ENCODE measurements at places on chromosomes 7 and 10.

- no peak for DNase-seq
Observed at GRCh38 chr7:138670594-138670993, 30.6 kb downstream of the SVOPL start.

DNA sequence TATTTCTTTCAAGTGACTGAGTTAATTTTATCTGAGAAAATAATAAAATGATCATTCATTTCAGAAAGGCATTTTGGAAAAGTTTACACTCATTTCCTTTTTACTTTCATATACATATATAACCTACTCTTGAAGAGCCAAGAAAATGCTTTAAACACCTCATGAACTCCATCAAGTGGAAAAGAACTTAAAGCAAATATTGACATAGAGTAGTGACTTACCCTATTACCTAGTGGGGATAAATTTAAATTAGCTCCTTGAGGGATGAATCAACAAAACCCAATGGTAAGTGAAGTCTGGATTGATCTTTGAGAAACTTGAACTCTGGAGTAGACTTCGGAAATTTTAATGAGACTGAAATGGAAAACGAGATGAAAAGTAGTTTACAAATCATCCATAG, 88.6 kb downstream of the TMEM26 start:
- no peak for DNase-seq

GRCh38 chr10:86962981-86963310, 4.5 kb downstream of the SNCG start:
- no peak for DNase-seq

DNA sequence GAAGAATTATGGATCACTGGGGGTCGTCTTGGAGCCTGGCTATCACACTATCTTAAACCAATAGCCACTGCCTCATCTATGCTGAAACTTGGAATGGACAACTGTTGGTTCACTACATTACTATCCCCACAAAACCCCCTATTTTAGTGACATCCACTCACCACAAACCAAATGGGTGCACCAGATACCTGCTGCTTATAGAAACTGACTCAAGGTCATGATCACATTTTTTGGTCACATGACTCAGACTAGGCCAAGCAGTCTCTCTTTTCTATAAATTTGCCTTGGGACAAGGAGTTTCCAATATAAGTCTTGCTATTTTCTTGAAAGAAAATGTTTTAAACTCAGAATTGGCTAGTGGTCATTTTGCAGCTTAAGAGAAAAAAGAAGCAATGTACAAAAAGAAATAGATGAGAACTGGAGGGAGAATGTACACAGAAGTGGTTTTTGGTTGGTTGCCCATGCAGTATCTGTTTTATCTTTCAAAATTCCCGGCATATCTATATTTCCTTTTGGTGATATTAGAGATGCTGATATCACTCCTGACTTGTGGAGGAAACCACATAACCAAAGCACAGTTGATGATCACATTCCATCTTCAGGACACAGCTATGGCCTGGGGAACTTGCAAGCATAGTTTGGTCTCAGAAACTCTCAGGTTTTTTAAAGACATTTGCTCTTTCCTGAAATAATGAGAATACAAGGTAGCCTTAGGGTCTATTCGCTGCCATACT, 85.2 kb upstream of the CACNA2D1 start:
- no peak for DNase-seq

DNA sequence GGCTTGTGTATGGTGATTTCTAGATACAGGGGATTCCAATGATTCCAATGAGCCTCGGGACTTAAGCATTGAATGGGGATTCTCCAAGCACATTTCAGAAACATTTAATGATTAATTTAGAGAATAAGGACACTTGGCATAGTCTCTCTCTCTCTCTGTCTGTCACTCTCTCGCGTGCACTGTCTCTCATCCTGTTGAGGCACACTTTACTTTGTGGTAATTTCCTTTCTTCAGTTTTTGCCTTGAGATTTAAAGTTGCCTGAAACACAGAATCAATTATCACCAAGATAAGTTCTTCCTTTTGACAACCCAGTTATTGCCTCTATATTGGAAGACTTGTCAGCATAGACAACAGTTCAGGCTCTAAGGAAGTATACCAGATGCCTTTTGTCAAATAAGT, 131.6 kb downstream of the ARID5B start:
- no peak for DNase-seq

GRCh38 chr10:50972591-50972990, 87.2 kb upstream of the A1CF start:
- DNase-seq: no peak

- DNase-seq: no peak
Observed at GRCh38 chr7:150978126-150978789, at the start of gene KCNH2. Gene KCNH2, minus strand, starts transcription at chr7:150978321. Its CDS starts 408 bp downstream, at chr7:150977913.

- no peak for DNase-seq
Observed at GRCh38 chr10:124657806-124658205, 86.4 kb downstream of the FAM53B start.

DNA sequence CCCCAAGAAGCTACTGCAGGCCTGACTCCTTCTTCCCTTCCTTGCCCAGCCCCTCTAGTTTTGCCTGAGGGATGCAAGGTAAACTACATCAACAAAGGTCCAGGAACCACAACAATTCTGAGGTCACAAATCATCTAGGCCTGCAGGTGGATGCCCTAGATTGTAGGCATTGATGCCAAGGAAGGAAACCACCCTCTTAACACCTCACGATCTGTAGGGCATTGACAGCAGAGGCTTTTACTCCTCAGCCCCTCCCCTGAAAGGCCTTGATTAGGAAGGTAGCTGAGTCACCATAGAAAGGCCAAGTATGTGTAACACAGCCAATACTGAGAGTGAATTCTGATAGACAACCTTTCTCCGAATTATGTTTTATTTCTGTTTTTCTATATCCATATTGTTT, 46.7 kb upstream of the FAM3C start:
- DNase-seq: no peak

DNA sequence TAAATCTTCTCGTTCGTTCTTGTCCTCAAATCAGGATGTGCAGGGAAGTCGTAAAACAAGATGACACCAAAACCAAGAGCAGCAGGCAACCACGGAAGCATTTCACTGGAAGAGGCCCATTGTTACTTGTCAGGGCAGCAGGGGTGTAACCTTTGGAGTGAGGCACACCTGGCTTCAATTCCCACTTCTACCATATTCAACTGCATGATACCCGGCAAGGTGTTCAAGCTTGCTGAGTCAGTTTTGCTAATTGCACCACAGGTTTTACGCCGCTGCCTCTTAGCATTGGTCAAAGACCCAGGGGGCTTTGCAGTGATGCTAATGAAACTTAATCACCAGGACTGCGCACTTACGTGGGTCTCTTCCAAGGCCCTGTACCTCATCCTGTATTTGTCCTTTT, 50.0 kb upstream of the PTER start:
- DNase-seq: no peak

DNA sequence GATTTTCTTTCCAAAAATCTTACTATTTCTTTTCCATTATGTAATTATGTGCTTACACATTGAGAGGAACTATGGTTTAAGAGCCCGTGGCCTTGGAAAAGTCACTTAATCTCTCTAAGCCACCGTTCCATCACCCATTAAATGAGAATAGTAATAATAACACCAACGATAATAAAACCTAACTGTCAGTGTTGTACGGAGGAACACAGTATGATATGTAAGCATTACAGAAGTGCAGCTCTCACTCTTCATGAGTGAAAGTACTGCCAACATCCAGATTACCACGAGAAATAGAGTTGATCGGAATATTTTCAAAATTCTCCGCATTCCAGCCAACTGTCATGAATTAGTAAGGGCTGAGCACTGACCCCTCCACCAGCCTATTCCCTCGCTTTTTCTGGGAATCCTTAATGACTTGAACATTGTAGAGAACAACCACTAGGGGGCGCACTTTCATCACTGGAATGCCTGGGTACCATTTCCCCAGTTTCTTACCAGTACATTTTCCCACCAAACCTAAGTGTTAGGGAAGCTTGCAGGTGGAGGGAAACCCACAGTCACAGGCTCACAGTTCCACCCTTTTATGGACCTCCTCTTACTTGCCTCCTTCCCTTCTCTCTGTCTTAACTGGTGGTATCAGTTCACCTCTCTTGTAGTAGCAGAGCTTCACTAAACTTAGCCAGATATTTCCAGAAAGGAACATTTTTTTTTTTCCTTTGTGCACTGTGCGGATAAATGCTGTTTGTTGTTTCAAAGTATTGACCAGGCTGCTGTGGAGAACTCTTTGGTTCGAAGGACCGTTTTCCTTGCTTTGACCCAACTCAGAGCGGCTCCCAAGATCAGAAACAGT, 27.8 kb downstream of the NKX2-3 start:
- DNase-seq: no peak

- DNase-seq: no peak
Observed at GRCh38 chr10:129864601-129865126, 99.4 kb downstream of the EBF3 start.

DNA sequence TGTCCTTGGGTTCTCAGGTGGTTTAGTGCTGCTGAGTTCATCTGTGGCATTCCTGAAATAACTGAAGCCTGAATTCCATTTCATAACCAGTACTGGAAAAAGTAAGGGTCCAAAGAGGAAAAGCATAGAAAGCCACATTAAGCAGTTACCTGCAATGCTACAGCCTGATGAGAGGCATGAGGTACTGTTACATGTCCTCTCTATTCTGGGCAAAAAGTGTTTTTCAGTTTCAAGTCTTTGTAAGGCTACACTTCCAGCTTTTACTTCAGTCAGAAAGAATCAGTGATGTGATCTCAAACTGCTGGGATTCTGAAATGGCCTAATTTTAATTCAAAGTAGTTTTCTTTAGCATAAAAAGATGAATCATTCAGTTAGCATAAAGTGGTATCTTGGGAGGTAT, 369.5 kb downstream of the PHF14 start:
- DNase-seq: no peak

DNA sequence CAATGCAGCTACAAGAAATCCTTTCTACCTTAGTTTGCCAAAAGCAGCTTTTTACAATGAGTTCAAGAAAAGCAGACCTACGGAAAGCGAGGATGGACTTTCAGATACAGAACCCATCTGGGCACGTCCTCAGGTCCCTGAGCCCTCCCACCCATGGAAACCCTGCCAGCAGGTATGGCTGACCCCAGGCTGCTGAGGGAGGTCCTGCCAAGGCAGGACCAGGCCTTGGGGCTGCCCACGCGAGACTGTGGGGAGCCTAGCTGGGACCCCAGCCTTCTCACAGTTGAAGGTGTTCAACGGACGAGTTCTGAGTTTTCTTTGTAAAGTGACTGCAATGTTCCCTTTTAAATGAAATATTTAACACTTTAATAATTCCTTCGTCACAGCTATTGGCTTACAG, 245.0 kb downstream of the MGMT start:
- no peak for DNase-seq

GRCh38 chr7:2180081-2180480, 52.7 kb downstream of the MAD1L1 start:
- no peak for DNase-seq
